ENCODE measurements at places on chromosomes 4 and X. TPM values are rescaled to one million over a fixed set of nuclear protein-coding genes. Genes with fewer than 3 reads are reported as not detected.
A peak's percentile ranks its signal among the peaks of the same experiment; 100 is the strongest.

Gene ZNF674
- 1.4 TPM for polyA plus RNA-seq

Gene AWAT2
- not detected for polyA plus RNA-seq

Gene PSAPL1
- polyA plus RNA-seq, result not detected

Gene GLRB
- polyA plus RNA-seq, result 8.4 TPM

Gene PCSK1N
- polyA plus RNA-seq, result 9.6 TPM

Gene NKX6-1
- not detected for polyA plus RNA-seq

DNA sequence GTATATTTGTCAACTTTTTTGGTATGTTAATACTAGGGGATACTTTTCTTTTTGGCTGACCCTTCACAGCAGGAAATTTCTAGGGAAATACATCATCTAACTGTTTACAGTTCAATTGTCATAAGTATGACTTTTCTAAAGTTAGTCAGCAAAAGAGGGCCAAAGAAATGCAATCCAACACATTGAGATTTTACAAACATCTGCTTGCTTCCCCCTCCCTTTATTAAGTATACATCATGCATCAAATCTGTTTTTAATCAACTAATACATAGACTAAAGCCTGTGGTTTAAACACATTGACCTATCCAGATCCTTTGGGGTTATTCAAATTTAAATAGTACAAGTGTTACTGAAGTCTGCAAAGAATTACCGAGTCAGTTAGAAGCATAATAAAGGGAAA is 93.9 kb downstream of the MID1 start:
- DNase-seq, result no peak

DNA sequence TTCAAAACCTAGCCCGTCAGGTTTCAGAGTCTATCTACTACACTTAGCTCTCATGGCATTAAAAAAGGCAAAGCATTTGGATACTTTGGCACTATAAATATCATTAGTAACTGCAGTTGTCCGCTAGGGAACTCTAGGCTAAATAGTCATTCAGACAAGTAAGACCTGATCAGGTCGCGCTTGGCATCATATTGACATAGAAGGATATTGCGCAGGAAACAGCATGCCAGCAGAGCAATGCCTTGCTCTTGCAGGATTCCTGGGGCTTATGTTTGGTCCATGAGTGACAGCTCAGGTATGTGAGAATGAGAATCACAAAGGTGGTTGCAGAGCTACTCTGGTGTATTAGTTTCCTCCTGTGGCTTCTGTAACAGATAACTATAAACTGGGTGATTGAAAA is 62.7 kb downstream of the KDM6A start:
- DNase-seq, result no peak

GRCh38 chrX:108312957-108313356 is 125.3 kb downstream of the COL4A6 start:
- peak; percentile 16 for DNase-seq

- DNase-seq, result no peak
Observed at GRCh38 chrX:4243759-4244158, 530.3 kb upstream of the PRKX start.

DNA sequence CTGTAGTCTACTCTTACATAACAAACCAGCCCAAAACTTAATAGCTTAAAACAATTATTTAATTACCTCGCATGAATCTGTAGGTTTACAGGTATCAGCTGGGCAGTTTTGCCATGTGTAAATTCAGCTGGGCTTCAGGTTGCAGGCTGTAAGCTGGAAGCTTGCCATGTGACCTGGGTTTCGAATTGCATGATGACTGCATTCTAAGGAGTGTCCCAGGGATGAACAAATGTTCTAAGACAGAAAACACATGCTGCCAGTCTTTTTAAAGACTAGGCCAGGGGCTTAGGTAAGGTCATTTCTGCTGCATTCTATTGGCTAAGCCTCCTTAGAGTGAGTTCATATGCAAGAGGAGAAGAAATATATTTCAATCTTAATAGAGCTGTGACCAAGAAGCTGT is 44.8 kb downstream of the GRIA2 start:
- no peak for DNase-seq

- no peak for DNase-seq
Observed at GRCh38 chrX:110414273-110414672, 55.6 kb downstream of the RTL9 start.

- DNase-seq, result no peak
Observed at GRCh38 chr4:128917781-128918180, 108.3 kb downstream of the JADE1 start.

DNA sequence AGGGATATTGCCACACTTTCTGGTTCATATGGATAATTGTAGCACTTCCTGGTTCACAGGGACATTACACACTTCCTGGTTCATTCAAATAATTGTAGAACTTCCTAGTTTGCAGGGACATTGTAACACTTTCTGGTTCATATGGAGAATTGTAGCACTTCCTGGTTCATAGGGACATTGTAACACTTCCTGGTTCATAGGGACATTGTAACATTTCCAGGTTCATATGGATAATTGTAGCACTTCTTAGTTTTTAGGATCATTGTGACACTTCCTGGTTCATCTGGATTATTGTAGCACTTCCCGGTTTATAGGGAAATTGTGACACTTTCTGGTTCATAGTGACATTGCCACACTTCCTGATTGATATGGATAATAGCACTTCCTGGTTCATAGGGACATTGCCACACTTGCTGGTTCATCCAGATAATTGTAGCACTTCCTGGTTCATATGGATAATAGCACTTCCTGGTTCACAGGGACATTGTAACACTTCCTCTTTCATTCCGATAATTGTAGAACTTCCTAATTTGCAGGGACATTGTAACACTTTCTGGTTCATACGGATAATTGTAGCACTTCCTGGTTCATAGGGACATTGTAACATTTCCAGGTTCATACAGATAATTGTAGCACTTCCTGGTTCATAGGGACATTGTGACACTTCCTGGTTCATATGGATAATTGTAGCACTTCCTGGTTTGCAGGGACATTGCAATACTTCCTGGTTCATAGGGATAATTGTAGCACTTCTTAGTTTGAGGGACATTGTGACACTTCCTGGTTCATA is 59.2 kb upstream of the CD99 start:
- no peak for DNase-seq

Measured in right cardiac atrium (tissue), 5 donors.